ENCODE measurements at places on chromosomes 7 and 10.

DNA sequence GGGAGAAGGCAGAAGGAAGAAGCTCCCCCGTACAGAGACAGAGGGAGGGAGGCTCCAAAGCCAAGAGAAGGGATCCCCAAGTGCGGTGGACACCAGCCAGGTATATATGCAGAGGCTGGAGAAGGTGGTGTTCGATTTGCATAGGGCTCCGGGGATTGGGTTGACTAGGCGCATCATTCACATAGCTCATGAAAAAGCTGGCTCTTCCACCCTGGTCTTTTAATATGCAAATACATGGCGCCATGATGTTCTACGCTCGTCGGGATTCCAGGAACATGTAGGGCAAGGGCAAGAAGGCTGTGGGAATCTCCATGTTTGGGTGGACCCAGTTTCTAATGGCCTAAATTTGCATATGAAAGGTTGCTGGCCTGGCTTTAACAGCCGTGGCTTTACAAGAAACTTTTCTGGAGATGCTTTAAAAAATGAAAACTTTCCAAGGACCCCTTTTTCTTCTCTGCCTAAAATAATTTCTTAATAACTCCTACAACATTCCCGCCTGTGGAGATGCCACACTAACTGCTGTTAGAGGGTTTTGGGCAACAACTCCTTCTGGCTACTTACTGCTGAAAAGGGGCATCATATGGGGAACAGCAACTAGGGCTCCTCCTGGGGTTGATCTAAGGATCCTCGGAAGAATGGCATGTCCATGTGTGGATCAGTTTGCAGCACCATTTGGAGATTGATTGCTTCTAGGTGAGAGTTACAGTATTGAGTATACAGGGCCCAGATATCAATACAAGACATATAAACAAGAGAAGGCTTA lies 28.3 kb downstream of the C1GALT1 start:
- no peak for DNase-seq

DNA sequence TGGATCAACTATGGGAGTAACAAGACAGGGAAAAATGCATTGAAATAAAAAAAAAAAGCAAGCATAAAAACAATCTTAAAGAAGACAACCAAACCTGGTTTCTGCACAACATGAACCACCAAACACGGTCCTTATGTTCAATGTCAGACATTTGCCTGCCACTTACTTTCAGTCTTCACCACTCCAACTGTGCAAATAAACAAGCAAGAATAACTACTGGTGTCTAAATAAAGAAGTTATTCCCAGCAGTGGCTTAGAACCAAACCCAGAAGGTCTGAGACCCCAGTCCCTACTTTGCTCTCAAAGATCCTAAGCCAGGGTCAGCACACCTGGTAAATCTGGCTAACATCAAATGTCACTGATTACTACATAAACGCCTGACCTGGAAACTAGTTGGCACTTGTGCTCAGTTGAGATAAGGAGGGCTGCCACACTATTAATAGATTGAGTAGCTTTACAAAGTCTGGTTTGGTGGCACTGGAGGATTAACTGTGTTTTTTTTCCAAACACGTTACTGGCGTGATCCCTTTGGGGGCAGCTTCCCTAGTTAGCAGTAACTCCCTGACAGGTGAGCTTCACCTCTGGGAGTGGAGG lies 62.7 kb upstream of the ABLIM1 start:
- no peak for DNase-seq

DNA sequence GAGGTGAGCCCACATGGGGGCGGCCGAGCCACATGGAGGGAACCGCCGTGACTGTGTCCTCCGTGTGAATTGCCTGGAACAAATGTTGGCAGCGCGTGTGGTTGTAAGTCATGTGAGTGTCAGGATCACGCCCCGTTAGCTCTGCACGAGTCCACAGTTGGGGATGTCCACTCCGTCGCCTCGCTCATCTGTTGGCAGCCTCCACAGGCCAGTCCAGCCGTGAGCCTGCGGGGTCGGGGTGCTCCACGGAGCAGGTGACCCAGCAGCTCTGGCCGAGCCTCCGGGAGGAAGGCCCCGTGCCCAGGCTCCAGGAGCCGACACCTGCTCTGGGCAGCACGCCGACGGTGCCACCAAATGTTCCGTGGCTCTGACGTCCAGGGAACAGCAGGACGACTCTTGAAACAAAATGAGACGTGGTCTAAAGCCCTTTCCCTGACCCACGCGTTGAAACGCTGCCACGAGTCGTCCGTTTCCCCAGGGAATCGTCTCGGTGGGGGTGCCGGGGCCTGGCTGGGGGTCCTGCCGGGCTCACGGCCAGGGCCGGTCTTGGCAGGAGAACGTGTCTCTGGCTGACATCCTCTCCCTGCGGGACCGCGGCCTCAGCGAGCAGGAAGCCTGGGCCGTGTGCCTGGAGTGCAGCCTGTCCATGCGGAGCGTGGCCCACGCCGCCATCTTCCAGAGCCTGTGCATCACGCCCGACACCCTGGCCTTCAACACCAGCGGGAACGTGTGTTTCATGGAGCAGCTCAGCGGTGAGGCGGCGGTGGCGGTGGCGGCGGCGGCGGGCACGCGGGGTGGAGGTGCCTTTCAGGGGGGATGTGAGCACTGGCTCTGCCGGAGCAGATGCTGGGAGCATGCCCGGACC lies 7.0 kb downstream of the KNDC1 start:
- no peak for DNase-seq

- DNase-seq = no peak
These were observed 31.0 kb downstream of the PON3 start for GRCh38 chr7:95365151-95365550.

GRCh38 chr10:57992321-57993077 lies 275.2 kb downstream of the IPMK start:
- no peak for DNase-seq

DNA sequence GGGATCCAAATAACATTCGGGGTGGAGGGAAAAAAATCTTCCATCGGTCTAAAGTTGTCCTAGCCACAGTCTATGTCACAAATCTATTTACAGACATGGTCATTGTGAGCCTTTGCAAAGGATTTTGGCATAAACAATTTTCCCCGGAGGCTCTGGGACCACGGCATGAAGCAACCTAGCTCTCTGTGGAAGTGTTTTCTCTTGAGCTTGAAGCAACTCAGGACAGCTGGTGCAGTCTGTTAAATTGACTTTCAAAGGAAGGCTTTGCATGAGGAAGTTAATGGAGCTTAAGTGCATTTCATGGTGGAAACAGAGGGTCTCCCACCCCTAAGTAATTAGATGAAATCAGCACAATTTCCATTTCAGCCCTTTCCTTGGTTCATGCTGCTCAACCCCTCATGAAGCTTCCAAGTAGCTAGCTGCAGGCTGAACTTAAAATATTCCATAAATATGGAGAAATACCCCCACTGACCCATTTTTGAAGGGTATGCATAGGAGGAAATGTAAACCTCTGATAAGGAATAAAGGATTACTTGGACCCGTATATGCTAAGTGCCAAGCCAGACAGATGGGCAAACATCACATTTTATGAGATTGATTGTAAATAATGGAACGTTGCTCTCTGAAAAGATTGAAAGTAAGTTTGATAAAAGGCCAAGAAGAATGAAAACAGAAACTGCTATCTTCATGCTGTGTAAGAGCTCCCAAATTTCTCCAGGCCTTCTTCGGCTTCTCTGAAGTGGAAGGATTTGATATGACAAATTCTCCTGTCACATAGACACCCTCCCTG lies 39.9 kb downstream of the CCDC3 start:
- no peak for DNase-seq

DNA sequence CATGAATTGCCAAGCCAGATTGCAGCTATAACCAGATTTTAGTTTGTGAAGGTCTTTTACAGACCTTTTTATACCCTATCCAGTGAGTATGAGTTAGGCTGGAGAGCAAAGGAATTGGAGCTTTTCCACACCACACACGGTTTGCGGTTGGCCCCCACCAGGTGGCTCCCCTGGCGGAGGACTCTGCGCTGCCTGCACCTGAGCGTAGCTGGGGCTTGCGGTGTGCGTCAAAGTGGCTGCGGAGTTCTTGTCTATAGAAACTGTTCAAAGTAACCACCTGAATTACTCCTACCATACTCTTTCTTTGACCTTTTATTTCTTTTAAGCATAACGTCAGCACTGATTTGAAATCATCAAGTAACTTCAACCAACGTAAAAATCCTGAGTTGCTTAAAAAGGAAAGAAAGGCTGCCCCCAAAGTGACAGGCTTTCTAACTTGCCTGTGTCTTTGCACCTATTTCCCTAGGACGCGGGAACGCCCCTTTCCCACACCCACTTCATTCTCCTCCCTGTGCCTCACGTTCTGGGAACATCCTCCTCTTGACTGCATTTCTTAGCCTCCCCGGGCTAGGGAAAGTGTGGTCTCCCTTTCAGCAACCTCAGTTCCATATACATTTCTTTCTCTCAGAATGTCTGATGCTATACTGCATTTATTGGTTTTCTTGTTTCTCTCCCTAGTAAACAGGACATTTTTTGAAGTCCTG lies 47.6 kb upstream of the TMEM72 start:
- no peak for DNase-seq

DNA sequence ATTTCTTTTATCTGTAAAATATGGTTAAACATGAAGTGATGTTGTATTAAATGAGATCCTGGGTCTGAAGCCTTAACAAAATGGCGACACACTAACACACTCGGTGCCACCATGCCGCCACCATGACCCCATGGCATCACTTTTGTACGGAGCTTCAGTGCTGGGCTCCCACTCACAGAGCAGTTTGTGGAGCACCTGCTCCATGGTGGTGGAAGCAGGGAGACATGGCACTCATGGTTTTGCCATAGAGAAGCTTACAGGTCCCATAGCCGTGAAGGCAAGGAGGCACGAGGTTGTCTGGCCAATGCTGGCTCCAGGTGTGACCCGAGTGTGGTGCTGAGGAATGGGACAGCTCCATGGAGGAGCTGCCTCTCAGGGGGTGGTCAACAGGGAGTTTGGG lies 63.5 kb upstream of the EN2 start:
- DNase-seq = no peak

DNA sequence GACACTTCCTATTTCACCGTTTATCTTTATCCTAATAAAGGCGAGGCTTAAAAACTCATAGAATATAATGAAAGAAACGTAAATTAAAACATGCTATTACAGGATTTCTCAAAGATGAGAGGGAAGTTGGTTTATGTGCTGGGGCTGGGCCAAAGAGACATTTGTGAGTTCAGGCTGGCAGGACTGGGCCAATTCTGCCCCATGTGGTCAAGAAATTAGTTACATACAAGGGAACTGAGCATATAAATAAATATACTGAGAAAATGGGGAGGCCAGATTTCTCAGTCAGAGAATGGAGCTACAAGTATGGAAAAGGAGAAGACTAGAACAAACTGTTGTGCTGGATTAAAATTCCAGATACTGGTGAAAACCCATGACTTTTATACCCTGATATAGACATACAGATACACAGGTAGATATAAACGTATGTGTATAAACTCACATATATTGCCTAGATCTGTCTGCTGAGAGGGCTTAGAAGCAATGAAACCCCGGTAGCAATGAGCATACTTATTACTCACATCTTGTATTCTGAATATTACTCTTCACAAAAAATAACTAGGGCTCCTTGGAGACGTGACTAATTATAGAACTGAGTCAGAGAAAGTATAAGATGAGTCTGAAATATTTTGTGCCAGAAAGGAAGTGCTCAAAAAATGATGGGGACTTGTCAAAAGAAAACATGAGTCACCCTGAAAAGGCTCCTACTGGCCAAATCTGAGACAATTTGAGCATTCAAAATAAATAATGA lies 155.7 kb upstream of the FGFR2 start:
- DNase-seq = no peak

- DNase-seq = no peak
These were observed 134.0 kb upstream of the SEMA3D start for GRCh38 chr7:85320699-85321476.

DNA sequence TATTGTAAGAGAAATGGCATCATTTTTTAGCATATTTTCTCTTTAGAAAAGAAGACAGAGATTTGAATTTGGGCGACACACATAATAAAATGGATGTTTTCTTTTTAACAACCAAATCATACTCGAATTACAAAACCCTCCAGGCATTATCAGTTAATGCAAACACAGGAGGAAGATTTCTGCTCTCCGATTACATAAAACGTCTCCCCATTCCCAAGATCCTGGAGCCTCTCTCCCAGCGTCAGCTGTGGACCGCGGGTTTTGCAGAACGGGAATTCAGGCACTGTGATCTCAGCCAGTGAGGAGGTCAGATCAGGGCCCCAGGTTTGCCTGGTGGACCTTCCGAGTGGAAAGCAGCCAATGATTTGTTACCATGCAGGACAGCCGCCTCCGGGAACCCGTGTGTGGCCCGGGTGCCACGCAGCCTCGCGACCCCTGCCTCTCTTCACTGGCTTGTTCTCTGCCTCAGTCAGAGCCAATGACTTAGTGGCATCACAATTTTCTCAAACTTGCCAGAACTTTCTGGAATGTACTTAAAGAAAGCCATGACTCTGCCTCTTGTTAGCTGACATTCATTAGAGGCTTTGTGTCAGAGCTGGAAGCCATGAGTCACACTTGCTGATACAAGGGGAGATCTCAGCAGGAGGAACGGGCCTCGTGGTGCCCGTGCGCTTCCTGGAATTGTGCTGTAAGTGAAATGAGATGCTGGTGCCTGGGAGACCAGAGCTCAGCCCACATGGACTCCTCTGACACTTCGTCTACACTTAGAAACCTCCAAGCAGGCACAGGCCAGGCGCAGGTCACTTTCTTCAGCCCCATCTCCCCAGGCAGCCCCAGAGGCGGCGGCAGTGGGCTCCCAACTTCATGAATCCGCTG lies 246.1 kb downstream of the KLF6 start:
- no peak for DNase-seq

DNA sequence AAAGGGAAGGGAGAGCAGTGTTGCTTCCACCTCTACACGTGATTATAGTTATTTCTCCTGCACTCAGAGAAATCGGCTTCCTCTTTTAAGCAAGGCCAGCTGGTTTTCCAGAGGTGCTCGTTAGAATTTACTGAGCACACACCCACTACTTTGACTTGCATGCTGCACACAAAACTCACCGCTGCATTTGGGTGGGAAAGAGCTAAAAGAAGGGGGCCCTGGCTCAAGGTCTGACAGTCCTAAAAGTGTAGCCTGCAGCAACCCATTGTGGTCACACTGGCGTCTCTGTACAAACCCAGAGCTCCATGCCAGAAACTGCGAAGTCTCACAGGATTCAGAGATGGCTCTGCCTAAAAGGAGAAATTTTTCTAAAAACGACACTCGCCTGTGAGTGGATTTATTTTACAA lies 133.7 kb downstream of the SLC25A13 start:
- DNase-seq = no peak

GRCh38 chr7:26696978-26697377 lies 167.4 kb downstream of the SKAP2 start:
- DNase-seq = no peak

DNA sequence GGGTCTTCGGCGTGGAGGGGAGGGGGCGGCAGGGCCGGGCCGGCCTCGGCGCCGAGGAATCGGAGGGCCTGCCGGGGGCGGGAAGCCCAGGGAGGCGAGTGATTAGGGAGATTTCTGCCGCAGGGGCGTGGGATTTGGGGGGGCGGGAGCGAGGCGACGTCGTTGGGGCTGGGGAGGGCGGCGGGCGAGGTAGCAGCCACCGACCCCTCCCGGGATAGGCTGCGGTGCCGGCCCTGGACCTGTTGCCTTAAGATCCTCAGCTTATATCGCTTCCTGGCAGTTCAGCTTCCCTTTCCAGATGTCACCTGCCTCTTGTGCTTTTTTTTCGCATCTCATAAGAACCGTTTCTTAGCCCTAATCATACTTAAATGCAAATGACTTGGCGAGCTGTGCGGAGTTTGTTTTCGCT lies 655 bp downstream of the LMTK2 start:
- DNase-seq = no peak

Measured in stimulated activated CD8-positive, alpha-beta memory T cell treated with anti-CD3 and anti-CD28 coated beads, Interleukin-4, amount 100 ng/mL, for 1 hour (primary cell).